ENCODE measurements at places on chromosomes 3 and 15.

- DNase-seq = no peak
Measured at GRCh38 chr3:139447486-139447885, 28.8 kb downstream of the RBP2 start.

DNA sequence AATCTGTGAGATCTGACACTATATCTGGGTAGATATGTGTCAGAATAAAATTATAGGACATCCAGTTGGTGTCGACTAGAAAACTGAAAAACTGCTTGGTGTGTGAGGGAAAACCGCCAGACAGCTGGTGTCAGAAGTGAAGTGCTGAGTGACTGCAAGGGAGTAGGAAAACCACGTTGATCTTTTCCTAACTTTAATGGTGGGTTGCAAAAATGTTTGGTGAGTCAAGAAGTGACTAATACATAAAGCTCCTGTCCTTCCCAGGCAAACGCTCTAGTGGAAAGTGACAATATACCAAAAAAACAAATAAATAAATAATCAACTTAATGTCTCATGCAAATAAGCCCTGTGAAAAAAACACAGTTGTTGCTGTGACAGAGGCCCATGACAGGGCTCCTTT, 7.3 kb upstream of the CD96 start:
- no peak for DNase-seq

DNA sequence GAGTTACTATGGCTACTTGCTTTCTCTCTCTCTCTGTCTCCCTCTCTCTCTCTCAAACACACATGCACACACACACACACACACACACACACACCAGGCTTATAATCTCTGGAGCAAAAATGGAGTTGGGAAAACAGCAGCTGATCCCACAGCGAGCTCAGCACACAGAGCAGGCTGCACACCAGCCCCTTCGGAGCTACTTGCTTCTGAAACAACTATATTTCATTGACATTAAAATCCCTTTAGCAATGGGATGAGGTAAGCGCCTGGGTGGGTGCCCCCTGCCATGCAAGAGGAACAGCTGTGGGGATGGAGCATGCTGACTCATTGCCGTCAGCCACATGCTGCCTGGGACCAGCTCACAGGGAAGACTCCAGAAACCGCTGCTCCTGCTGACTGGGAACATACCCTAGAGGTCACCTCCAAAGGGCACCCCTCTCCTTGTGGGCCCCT, 45.7 kb downstream of the B3GNT5 start:
- DNase-seq = peak; percentile 61

DNA sequence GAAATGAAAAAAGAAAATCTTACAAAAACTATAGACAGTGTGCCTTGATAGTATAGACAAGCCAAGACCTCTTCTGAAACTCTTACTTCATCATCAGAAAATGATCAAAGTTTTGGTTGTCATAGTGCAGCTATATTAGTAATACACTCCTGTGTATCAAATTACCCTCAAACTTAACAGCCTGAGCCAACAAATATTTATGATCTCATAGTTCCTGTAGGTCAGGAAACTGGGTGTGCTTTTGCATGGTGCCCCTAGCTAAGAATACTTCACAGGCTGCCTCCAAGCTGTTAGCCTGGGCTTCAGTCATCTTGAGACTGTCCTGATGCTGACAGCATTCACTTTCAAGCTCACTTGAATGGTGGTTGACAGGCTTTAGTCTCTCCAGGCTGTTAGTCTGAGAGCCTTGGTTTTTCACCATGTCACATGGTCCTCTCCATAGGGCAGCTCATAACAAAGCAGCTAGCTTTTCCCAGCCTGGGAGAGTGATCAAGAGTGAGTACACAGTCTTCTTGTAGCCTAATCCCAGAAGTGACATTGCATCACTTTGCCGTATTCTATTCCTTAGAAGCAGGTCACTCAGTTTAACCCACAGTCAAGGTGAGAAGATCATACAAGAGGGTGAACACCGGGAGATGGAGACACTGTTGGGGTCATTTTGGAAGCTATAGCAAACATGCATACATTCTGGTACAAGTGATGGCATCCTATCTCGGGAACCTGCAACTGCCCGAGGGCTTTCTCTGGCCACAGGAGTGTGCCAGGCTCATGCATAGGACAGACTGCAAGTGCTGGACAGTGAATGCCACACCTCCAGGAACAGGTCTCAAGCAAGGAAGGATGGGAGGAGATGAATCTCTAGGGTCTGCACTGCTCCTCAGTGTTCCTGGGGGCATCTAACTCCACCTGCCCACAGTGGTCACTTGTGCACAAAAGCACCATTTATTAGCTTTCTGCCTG, 173.4 kb upstream of the CADPS start:
- no peak for DNase-seq

- no peak for DNase-seq
Measured at GRCh38 chr3:4551794-4552442, 58.8 kb downstream of the ITPR1 start.
